ENCODE measurements at places on chromosomes 2 and 18.

DNA sequence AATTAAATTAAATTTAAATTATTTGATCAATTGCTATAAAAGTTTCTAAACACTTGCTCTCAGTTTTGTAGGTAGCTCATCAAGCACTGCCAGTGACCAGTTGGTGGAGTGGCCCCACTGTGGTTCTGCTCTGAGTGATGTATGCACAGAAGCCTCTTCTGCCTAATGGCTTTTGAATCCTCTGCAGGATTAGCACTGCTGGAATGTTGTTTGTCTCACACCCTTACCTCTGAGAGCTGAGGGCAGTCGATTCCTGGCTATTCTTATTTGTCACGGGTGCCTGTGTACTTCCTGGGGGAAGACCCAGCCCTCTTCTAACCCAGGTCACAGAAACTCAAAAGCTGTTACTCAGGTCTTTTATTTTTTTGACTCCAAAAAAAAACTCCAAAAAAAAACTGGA lies 9.5 kb downstream of the CAPN14 start:
- no peak for DNase-seq

GRCh38 chr2:119772128-119772527 lies 12.4 kb downstream of the PTPN4 start:
- no peak for DNase-seq

DNA sequence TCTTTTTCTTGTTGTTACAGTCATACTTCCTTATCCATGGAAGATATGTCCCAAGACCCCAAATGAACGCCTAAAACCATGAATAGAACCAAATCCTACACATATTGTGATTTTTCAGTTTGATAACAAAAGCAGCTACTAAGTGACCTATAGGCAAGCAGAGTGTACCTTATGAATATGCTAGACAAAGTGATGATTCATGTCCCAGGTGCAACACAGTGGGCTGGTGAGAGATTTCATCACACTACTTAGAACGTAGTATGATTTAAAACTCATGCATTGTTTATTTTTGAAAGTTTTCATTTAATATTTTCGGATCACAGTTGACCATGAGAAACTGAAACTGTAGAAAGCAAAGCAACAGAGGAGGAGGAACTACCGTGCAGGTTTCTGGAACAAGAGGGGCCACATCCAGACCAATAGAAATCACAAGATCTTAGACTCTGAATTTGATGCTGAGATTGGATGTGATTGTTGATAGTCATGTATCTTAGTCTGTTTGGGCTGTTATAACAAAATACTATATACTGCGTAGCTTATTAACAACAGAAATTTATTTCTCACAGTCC lies 470.8 kb upstream of the VRK2 start:
- DNase-seq, result no peak

DNA sequence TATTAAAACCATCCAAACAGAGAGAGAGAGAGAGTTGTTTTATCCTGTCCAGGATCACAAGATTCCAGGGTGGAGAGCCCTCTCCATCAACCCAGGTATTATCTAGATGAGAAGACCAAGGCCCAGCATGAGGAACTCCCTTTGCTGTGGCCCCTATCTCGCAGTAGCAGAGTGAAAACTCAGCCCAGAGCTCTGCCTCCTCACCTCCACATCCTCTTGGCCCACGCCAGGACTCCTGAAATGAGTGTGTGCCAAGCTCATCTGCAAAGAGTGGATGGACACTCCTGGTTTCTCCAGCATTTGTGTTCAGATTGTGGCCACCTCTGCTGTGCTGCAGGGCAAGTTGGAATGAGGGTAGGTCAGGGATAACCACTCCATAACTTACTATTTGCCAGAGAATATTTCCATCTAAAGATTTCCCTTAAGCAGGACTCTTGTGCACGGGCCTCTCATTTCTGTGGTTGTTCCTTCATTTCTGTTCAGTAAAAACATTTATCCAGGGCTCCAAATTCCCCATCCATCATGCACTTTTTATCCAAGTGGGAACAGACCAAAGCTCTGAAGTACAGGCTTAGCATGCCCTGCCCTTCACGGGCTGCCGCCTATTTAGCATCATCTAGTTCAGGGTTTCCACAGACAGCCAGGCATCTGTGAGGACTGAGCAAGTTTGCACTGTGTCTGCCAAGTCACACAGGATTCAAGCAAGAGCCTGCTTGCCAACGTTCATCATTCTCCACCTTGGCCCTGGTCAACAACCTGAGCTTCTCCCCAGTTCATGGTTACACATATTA lies 583.2 kb upstream of the ID2 start:
- no peak for DNase-seq

All from AML-193 (cell line).